Bone marrow (tissue), 2 donors: ENCODE measurements at places on chromosomes 7 and 10.

- no peak for DNase-seq
These were observed 6.4 kb downstream of the USP54 start for GRCh38 chr10:73584737-73585136.

DNA sequence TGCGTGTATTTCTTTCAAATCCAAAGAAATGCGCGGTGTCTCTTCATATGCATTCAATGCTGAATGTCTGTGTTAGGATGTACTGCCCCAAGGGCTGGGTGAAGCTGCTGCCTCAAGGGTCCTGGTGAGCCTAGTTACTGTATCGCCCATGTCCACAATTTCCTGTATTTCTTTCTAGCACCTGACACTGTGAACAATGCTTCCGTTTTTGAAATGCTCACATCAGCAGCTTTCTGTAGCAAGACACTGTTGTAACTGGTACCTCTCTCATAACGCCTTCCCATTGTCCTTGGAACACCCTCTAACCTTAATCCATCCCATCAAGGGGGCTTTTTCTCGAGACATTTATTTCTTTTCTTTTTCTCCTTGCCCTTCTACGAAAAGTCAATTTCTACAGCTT lies 25.1 kb downstream of the NRP1 start:
- DNase-seq: no peak

DNA sequence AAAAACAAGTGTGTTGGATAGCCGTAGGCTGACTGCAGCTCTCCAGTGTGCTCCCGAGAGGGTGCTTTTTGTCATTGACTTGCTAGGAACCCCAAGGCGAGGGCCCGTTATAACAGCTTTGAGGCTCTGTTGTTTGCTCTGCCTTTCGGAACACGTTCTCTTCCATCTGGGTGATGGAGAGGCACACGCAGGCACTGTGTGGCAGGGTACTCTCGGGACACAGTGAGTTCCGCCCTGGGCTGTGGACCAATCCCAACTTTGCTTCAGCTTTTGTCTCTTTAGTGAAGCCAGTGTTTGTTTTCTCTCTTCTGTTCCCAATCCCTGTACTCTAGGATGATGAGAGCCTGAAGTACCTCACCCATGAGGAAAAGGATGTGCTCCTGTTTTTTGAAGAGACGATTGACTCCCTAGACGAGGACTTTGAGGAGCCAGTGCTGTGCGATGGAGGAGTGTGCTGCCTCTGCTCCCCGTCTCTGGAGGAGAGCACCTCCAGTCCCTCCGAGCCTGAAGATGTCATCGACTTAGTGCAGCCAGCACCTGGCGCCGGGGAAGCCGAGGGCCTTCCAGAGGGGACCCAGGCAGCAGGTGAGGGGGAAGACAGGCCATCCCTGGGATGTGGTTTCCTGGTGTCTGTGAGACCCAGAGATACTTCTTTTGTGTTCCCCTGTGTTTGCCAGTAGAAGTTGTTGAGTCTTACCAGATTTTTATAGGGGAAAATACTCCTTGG lies 43.2 kb downstream of the PROSER2 start:
- no peak for DNase-seq

GRCh38 chr10:24418532-24418931 lies 209.6 kb downstream of the KIAA1217 start:
- DNase-seq: no peak

- no peak for DNase-seq
These were observed 25.1 kb downstream of the PLEKHS1 start for GRCh38 chr10:113776553-113776952.
